A549 treated with dexamethasone at 1 μM for 4 hours (cell line): ENCODE measurements at places on chromosomes 3 and 15. TPM values are rescaled to one million over a fixed set of nuclear protein-coding genes. Genes with fewer than 3 reads are reported as not detected.

Gene ATP13A5
- not detected in 5 replicates for total RNA-seq

Gene CYP8B1
- total RNA-seq = not detected in 5 replicates

Gene KNL1
- 5.3 to 8.7 TPM (median 8.0 TPM) in 5 replicates for total RNA-seq

Gene ZNF385D
- not detected in 5 replicates for total RNA-seq

Gene ERICH6
- 0.07 TPM in 2 of 5 replicates, not detected in the others for total RNA-seq

Gene ADCY5
- total RNA-seq = 0.45 to 1.1 TPM (median 0.56 TPM) in 5 replicates

Gene IGSF10
- 0.34 to 0.53 TPM (median 0.40 TPM) in 5 replicates for total RNA-seq
